Thymus (tissue), 14 donors: ENCODE measurements at places on chromosomes 4 and X. TPM values are rescaled to one million over a fixed set of nuclear protein-coding genes. Genes with fewer than 3 reads are reported as not detected.
A peak's percentile ranks its signal among the peaks of the same experiment; 100 is the strongest.

GRCh38 chr4:39354254-39354552 is 12.0 kb downstream of the RFC1 start:
- H3K4me1 ChIP-seq: peaks cover 6% of the 10 kb centered on the region
- H3K27me3 ChIP-seq: no peaks in the 10 kb centered on the region
- DNase-seq: no peak
- H3K4me3 ChIP-seq: no peak overlapping the region

DNA sequence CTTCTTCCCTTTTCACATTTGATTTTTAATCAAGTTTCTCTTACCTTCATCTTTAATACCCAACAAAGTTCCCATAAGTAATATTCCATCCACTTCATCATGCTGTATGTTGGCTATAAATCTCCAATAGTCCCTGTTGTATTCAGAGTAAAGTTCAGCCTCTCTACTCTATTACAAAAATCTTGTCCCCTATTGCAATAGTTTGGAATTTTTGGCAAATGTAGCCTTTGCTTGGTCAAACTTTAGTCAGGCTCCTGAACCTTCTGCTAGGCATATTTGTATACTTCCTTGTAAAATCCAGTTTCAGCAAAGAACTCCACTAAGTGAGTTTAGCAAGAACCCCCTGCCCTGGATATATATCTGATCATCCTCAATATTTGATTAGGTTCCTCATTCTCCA is 54.0 kb upstream of the PACRGL start:
- no peak overlapping the region for H3K27ac ChIP-seq
- no peaks in the 10 kb centered on the region for H3K27me3 ChIP-seq
- no peaks in the 10 kb centered on the region for H3K4me1 ChIP-seq
- H3K4me3 ChIP-seq: no peak overlapping the region

DNA sequence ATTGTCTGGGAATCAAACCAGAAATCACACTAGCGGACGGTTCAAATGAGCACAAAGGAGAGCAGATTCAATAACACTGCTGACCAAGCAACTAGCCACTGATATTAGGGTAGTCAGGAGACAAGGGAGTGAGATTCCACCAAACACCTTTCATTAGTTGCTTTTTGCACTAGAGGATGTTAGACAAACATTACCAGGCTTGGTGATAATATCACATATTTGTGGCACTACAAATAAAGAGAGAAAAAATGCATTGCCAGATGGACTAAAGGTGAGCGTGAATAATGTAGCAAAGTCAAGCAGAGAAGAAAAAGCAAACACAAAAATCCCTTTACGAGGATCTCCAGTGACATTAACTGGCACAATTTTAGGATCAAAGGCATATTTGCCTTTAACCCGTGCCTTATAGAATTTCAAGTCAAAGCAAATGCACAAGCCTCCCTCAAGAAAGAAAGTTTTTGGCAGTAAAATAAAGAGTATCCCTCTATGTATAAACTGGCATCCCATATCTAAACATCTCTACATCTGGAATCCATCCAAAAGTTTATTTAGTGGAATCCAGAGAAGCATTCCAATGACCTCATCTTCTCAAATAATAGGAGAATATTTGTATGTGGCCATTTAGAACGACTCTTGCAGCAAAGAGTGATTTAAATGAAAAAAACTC is 290.9 kb downstream of the KCTD8 start:
- H3K36me3 ChIP-seq: no peaks in the 10 kb centered on the region
- no peak overlapping the region for H3K27ac ChIP-seq
- H3K4me1 ChIP-seq: no peaks in the 10 kb centered on the region

GRCh38 chrX:107168712-107169111 is 37.5 kb downstream of the NUP62CL start:
- DNase-seq: no peak
- no peaks in the 10 kb centered on the region for H3K36me3 ChIP-seq
- H3K27ac ChIP-seq: no peak overlapping the region
- no peaks in the 10 kb centered on the region for H3K4me1 ChIP-seq
- no peak overlapping the region for H3K4me3 ChIP-seq

GRCh38 chr4:8351931-8352367 is 82.4 kb downstream of the HTRA3 start:
- no peaks in the 10 kb centered on the region for H3K27me3 ChIP-seq
- peaks cover 47% of the 10 kb centered on the region for H3K4me1 ChIP-seq
- DNase-seq: peak; percentile 15

Gene NPY2R
- 0.05 TPM for total RNA-seq

Gene RNF128
- 0.90 TPM for total RNA-seq

Gene HOPX
- total RNA-seq: 5.9 TPM

DNA sequence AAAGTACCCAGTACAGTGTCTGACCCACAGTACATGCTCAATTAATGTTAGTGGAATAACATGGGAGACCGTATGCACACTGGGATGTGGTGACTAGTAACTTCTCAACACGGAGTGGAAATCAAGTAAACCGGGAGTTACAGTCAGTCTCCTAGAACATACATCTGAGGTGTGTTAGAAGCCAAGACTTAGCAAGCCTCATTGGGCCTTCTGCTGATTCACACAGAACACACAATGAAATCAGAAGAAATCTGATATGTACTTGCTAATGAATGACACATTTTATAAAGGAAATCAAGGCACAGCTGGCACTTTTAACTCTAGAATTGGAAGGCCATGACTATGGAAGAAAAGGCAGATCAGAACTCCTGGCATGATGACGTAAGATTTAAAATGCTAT is 13.0 kb downstream of the TRAPPC2 start:
- H3K4me1 ChIP-seq: no peaks in the 10 kb centered on the region
- H3K36me3 ChIP-seq: peaks cover 22% of the 10 kb centered on the region
- H3K27ac ChIP-seq: no peak overlapping the region
- no peak for DNase-seq
- H3K4me3 ChIP-seq: no peak overlapping the region
- no peaks in the 10 kb centered on the region for H3K27me3 ChIP-seq

- H3K27me3 ChIP-seq: no peaks in the 10 kb centered on the region
- DNase-seq: no peak
- H3K4me3 ChIP-seq: no peak overlapping the region
- no peaks in the 10 kb centered on the region for H3K36me3 ChIP-seq
- no peaks in the 10 kb centered on the region for H3K4me1 ChIP-seq
These were observed 34.0 kb upstream of the SORBS2 start for GRCh38 chr4:185845966-185846365.

DNA sequence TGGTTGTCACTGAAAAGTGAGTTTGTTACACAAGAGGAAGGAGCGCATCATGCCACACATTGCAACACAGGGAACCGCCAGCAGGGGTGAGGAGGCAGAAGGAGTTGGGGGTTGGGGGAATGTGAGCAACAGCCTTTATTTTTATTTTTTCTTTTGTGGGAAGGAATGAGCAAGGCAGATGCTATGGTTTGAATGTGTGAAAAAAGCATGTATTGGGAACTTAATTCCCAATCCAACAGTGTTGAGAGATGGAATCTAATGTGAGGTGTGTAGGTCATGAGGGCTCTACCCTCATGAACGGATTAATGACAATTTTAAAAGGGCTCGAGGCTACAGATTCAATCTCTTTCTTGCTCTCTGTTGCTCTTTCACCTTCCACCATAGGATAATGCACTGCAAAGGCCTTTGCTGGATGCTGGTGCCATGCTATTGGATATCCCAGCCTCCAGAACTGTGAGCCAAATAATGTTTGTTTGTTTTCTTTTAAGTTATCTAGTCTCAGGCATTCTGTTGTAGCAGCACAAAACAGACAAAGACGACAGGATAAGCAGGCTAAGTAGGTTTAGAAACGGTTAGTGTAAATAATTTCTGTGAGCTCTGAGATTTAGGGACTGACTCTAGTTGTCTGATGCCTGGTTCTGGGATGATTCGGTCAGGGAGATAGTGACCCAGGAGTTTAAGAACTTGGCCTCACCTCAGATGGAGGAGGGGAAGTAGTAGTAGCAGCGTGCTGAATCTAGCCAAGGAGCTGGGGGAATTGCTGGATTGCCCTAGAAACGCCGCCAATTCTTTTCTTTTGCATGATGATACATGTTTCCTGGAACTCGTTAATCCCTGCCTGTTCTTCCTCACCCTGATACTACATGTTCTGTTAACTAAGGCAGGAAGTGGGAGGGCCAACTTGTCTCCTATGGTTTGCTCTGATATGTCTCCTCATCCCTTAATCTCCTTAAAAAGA is 156.6 kb upstream of the CTSO start:
- no peak overlapping the region for H3K27ac ChIP-seq
- no peaks in the 10 kb centered on the region for H3K27me3 ChIP-seq
- DNase-seq: no peak

GRCh38 chr4:144289667-144290428 is 149.3 kb upstream of the GYPA start:
- H3K27me3 ChIP-seq: no peaks in the 10 kb centered on the region
- no peak overlapping the region for H3K27ac ChIP-seq
- no peak for DNase-seq
- no peak overlapping the region for H3K4me3 ChIP-seq
- no peaks in the 10 kb centered on the region for H3K4me1 ChIP-seq
